ENCODE measurements at places on chromosomes 6 and 20. TPM values are rescaled to one million over a fixed set of nuclear protein-coding genes. Genes with fewer than 3 reads are reported as not detected.

DNA sequence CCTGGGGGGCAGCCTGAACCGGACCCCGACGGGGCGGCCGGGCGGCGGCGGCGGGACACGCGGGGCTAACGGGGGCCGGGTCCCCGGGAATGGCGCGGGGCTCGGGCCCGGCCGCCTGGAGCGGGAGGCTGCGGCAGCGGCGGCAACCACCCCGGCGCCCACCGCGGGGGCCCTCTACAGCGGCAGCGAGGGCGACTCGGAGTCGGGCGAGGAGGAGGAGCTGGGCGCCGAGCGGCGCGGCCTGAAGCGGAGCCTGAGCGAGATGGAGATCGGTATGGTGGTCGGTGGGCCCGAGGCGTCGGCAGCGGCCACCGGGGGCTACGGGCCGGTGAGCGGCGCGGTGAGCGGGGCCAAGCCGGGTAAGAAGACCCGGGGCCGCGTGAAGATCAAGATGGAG is 636 bp downstream of the SRF start:
- no peak for DNase-seq

DNA sequence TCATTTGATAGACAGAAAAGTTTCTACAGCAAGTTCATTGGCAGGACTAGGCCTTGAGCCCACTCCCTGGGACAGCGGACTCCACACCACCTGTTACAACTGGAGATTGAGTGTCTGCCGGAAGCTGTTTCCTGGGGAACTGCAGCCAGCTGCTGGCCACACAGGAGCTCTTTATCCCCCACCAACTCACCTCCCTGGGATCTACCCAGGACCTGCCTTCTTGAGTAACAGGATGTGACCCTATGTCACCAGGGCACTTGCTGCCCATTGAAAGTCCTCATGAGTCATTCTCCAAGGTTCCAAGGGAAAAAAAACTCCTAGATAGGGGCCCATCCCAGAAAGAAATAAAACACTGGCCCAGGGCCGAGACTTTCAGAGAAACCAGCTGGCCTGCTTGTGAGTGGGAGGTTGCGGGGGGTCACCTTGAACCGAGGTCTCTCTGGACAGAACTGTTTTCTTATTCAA is 37.4 kb upstream of the SLC9A8 start:
- peak; percentile 65 for DNase-seq

DNA sequence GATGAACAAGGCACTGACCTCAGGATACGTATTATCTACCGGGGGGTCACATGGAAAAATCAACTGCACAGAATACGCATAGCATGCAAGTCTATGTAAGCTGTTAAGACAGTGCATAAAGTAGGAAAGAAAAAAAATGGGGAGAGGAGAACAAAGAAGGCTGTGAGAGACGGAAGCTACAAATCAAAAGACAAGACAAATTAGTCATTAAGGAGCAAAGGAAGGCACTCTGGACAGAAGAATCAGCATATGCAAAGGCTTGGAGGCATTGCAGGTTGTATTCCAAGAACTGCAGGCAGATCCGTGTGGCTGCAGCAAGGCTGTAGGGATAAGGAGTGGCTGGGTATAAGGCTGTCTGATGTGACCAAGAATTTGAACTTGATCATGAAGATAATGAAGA is 89.0 kb downstream of the NRSN1 start:
- DNase-seq, result no peak

PHACTR1 gene
- total RNA-seq, result 91.0 TPM

LRFN2 gene
- not detected for total RNA-seq

All from lower lobe of right lung (tissue), 2 donors.